ENCODE measurements at places on chromosomes 5 and 9.

DNA sequence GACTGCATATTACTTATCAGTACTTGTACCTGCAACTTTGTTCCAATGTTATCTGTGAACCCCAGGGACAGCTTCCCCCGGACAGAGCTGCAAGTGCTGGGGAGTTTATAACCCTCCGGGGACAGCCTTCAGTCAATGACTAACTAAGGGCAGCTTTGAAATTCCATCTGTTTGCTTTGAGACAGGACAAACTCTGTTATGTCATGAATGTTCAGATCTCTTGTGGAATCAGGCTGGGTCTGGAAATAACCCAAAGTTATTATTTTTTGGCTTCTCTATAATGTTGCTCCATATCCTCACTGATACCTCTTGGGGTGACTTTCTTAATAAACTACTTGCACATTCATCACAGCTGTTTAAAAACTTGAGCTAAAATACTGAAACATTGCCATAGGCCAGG is 617.5 kb upstream of the TLE4 start:
- DNase-seq, result no peak

DNA sequence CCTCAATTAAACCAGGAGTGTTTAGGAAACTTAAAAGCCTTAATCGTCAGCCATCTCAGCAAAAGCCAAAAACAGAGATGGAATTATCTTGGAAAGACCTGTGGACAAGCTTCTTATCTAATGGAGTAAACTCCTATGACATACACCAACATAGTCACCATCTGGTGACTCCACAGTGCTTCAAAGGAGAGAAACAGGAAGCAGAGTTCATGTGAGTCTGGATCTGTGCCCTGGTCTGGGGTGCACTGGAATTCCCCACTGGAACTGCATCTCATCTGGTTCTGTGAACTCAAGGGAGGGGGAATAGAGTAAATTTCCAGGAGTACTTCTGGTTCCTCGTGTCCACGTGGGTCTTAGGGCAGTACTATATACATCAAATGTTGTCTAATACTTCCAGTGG is 36.3 kb upstream of the KCNN2 start:
- no peak for DNase-seq

GRCh38 chr5:135569755-135570452 is 8.9 kb downstream of the CXCL14 start:
- no peak for DNase-seq

- no peak for DNase-seq
Observed at GRCh38 chr5:156893517-156893916, 43.4 kb downstream of the PPP1R2B start.

DNA sequence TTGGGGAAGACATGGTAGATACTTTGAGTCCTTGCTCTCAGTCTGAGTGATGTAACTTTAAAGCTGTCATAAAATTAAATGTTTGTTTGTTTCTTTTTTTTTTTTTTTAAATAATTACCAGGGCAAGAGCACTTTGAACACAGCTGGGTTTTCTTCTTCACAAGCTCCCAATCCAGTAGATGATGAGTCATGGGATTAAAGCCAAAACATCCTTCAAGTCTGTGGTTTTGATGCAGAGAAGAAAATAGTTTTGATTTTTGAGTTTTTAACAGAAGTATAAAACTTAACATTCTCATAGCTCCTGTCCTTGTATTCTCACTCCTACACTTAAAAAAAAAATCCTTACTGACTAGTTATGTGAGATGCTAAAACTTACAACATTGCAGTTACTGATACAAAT is 34.8 kb upstream of the IL31RA start:
- no peak for DNase-seq

GRCh38 chr5:12320331-12320730 is 416.1 kb upstream of the CTNND2 start:
- DNase-seq, result no peak

GRCh38 chr5:78127875-78128274 is 166.6 kb downstream of the AP3B1 start:
- no peak for DNase-seq

DNA sequence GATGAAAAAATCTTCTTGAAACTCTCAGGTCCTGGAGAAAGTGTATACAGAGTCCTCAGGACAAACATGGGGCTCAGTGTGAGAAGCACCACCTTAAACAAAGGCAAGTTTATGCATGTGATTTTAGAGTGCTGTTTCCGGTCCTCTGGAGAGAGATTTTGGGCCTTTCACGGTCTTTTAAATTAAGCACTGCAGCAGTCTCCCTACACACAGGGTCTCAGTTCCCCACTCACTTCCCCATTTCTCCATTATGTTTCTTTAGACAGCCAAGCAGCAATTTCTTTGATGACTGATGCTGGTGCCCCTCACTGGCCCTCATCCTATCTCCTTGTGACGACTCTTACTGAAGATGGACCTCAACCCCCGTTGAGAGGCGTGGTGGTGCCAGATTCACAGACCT is 220.2 kb upstream of the CLINT1 start:
- no peak for DNase-seq

DNA sequence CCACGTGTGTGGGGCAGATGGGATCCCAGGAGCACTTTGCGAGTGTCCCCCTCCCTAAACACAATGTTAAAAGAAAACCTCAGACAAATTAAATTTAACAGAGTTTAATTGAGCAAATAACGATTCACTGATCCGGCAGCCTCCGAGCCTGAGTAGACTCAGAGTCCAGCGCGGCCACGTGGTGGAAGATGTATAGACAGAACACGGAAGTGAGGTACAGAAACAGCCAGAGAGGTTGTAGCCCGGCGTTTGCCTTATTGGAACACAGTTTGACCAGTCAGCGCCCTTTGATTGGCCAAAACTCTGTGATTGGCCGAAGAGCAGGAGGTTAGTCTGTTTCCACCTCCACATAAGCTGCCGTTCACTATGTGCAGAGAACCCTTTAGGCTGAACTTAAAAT is 363.0 kb upstream of the IRX2 start:
- no peak for DNase-seq

- DNase-seq, result no peak
Observed at GRCh38 chr5:6302684-6303083, 75.7 kb downstream of the MED10 start.

GRCh38 chr9:110256380-110257096 is at the start of gene TXN:
TSS of gene TXN (minus strand) at chr9:110256507. CDS start at chr9:110256435, 72 bp downstream.
- peak; percentile 58 for DNase-seq

DNA sequence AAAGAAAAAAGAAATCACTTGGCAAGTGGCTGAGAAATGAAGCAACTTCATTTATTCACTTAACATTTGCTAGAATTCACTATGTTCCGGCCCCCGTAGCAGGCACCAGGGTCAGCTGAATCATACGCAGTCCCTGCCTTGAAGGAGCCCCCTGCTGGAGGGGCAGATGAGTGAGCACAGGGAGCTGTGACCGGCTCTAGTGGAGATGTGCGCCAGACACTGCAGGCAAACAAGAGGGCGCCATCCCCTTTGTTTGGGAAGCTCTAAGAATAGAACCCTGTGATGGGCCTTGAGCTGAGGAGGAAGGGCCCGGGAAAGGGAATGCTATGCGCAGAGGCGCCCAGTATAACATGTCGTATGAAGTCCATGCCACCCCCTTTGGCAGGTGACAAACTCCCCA is 20.2 kb upstream of the RPL26L1 start:
- no peak for DNase-seq
